Esophagus squamous epithelium (tissue), 5 donors: ENCODE measurements at places on chromosomes 2 and 18. TPM values are rescaled to one million over a fixed set of nuclear protein-coding genes. Genes with fewer than 3 reads are reported as not detected.

G6PC2 gene
- not detected for total RNA-seq

MAP2 gene
- 5.8 TPM for total RNA-seq

MERTK gene
- total RNA-seq = 12.2 TPM

DNA sequence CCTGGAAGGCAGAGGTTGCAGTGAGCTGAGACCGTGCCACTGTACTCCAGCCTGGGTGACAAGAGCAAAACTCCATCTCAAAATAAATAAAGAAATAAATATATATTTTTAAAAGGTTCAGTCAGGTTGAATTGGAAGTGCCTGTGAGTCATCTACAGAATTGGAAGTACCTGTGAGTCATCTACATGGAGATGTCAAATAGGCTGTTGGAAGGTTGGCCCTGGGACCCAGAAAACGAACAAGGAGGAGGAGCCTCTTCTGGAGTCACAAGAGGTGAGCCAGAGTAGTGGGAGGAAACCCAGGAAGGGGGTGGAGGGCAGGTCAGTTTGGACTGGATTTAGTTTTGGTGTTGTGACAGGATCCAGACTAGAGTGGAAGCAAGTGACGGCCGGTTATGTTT is 15.2 kb upstream of the SCYGR1 start:
- no peak for DNase-seq

GRCh38 chr2:217271813-217272212 is 411.9 kb upstream of the TNP1 start:
- no peak for DNase-seq

- no peak for DNase-seq
Measured at GRCh38 chr2:185833864-185834263, 95.3 kb downstream of the FSIP2 start.

- no peak for DNase-seq
Measured at GRCh38 chr2:54624591-54625071, 98.8 kb upstream of the EML6 start.

DNA sequence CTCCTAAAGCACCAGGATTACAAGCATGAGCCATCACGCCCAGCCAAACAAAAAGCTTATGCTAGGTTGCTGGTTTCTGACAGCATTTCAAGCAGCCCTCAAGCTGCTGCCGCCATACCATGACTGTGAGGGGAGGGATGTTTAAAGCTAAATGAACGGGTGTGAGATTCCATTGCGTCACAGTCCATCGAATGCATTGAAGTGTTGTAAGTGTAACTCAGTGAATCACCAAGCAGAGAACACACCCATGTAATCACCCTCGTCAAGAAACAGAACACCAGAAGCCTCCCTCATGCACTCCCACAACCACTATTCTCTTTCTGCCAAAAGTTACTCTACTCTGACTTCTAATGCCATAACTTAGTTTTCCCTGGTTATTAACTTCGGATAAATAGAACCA is 32.8 kb upstream of the MC5R start:
- DNase-seq = no peak

DNA sequence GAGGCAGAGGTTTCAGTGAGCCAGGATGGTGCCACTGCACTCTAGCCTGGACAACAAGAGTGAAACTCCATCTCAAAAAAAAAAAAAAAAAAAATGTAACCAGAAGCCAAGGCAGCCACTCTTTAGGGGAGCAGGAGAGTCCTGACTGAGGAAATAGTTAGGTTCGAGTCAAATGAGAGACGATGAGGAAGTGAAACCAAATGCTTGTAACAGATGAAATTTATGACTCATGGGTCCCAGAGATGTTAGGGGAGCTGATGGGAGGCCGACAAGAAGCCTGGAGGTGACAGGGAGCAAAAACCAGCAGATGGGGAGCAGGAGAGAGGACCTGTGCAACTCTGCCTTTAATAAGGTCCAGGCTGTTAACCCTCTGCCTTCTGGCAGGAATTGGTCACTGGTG is 756.1 kb upstream of the DDX18 start:
- DNase-seq = no peak

GRCh38 chr2:31067259-31067658 is 71.0 kb downstream of the GALNT14 start:
- DNase-seq = no peak

- no peak for DNase-seq
Measured at GRCh38 chr2:239164335-239164871, 236.4 kb downstream of the HDAC4 start.

- DNase-seq = no peak
Measured at GRCh38 chr2:134778372-134778771, 59.6 kb upstream of the TMEM163 start.
